Eye (tissue), 1 donor: ENCODE measurements at places on chromosomes 11 and 22.

DNA sequence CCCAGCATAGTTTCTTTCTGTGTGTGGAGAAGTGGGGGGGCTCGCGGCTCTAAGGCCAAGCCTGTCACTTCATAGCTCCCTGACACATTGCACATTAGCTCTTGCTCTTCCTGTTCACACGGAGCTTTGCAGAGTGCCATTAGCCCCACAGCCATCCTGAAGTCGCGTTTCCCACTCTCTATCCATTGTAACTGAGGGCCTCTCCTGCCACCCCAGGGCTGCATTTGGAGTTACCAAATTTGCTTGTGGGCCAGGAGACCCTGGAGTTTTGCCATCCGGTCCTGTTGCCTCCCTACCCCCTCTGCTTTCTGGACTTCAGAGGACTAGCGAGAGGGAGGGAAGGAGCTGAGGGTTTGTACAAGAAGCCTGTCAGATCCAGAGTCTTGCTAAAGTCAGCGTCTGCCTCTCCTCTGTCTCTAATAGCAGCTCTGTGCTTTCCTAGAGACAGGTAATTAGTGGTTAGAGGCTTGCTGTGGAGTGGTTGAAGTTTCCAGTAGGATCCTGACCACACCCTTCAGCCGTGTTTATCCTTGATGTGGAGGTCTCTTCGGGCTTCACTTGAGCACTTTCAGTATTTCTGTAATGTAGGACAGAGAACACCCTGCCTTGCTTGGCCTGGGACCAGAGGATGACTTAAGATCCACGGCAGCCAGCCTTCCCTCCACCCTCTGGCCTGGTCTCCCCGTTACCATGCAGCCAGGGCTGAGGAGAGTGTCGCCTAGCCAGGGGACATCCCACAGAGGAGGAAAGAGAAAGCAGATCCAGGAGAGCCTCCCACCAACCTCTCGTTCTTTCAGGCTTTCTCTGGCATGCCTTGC, 14.1 kb downstream of the DCPS start:
- peak; percentile 78 for DNase-seq

DNA sequence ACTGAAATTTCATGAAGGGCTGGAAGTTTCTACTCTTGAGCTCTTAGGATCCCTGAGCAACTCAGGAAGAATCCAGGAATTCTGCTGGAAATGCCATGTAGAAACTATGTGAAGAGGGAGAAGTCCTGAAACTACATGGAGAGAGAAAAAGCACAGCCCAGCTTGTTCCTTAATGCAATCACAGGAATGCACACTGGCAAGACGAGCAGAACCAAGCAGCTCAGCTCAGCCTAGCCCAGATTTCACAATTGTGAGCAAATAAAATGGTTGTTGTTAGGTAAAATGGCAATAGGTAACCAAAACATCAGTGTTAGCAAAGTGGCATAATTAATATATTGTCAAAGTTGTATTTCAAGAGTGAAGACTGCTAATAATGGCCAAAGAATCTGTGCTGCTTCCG, 28.1 kb downstream of the ZNF214 start:
- DNase-seq: peak; percentile 54

DNA sequence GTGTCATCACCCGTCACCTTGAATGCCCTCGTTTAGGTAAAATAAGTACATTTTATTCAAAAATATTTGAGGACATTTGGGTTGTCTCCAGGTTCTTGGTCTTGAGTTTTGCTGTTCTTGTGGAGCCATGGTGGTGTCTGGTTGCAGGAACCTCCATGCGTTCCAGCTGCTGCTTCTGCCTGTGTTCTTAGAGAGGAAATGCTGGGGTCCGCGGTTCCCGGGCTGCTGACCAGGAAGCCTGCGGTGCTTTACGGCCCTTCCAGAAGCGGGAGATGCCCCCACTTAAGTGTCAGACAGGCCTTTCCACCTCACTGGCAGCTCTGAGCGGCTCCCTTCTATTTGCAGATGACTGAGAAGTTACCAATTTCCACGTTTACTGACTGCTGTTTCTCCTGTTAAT, 66.8 kb downstream of the LRP5 start:
- DNase-seq: peak; percentile 62

DNA sequence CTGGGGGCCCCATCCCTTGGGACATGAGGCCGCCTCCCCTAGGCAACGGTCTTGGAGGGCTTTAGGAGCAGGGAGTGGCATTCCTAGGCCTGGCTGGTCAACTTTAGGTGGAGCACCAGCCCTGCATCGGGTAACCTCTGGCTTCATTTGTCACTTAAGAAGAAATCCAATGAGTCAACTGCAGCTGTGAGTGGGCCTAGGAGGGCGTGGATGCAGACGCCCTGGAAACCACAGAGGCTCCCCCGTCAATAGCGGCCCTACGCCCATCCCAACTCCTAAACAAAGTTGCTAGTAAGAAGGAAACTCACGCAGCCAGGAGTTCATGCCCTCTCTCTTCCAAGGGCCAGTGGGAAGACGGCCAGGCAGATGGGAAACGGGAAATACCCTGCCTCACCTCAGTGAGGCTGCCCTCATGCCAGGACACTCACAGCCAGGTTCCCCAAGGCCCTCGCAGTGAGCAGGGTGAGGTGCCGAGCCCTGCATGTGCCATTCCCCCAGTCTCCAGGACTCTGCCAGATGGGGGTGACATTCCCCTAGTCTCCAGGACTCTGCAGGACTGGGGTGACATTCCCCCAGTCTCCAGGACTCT, 20.8 kb downstream of the BID start:
- DNase-seq: no peak

GRCh38 chr11:97460091-97460490, 1070.3 kb downstream of the JRKL start:
- peak; percentile 5 for DNase-seq

DNA sequence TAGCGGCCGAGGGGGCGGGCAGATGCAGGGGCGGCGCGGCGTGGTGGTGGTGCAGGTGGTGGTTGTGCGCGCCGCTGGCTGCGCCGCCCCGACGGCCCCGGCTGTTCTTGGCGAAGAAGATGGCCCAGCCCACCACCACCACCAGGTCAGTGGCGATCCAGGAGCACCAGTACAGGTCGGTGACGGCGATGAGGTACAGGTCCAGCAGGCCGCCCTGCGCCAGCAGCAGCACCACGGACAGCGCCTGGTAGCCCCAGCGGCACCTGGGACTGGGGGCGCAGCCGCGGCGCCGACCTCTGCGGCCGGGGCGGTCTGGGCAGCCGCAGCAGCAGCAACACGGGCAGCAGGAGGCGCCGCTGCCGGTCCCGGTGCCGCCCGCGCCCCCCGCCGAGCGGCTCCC, 879 bp downstream of the TMEM121B start:
- DNase-seq: peak; percentile 77

GRCh38 chr22:30161051-30161469, 80.8 kb downstream of the HORMAD2 start:
- no peak for DNase-seq

DNA sequence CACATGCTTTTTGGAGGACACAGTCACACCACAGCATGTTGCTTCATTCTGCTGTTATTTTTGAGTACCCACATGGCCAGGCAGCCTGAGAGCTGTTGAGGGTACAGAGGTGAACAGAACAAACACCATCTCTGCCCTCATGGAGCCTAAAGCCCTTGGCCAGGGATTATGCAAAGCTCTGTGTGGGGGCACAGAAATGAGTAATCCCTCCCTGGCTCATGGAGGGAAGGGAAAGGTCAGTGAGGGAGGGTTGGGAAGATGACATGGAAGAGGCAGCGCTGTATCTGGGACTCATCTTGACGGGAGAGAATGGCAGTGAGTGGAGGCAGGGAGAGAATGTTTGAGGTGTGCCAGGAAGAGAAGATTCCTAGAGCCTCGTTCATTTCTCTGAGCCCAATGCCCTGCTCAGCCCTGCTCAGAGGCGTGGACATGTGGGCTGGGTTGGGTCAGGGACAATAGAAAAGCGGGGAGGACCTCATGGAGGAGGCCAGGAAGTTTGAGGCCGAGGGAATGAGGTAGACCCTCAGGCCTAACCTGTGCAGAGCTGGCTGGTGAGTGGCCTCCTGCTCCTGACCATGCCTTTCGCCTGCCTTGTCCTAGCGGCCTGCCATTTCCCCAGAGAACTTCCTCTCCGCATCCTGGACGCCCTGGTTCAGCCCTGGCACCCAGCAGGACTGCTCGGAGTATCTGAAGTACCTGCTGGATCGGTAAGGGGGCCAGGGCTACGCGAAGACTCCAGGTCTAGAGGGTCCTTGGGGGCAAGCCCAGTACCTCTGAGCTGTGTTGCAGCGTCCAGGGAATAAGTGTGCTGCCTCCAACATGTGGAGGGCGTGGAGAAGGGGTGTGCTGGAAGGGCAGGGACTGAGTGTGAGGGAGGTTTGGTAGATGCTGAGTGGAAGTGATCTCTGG, 19.8 kb downstream of the USP35 start:
- no peak for DNase-seq

- DNase-seq: peak; percentile 22
These were observed 2.1 kb downstream of the C22orf23 start for GRCh38 chr22:37951305-37951704.

DNA sequence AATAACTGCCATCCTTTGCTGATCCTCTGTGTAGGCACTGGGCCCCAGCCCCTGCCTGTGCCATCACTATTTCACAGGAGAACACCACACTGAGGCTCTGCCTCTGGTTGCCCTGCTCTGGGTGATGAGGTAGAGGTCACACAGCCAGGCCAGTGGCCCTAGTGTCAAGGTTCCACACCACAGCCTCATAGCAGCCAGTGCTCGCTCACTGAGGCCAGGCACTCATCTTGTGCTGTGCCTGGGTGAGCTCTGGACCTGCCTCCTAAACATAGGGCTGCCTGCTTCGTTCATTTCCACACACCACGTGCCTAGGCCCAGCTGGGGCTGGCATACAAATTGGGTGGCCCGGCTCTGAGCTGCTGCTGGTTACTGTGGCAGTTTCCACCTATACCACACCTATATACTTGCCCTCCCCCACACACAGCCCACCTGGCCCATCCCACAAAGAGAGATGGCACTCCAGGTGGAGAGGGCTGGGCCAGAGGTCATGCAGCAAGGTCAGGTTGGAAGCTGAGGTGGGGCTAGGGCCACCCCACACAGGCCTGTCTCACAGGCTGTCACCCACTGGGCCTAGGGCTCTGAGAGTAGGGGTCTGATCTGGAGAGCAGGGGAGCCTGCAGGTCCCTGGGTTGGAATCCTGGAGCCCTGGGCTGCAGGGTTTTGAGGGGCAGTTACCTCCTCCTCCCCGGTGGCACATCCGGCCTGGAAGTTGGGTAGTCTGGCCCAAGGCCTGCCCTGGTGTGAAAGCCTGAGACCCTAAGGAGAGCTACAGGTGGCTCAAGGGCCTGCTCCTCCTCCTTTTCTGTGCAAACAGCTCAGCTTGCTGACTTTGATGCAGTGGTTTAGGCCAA, 11.2 kb downstream of the KCNQ1OT1 start:
- DNase-seq: no peak

GRCh38 chr11:19053909-19054308, 6.6 kb downstream of the MRGPRX2 start:
- no peak for DNase-seq

DNA sequence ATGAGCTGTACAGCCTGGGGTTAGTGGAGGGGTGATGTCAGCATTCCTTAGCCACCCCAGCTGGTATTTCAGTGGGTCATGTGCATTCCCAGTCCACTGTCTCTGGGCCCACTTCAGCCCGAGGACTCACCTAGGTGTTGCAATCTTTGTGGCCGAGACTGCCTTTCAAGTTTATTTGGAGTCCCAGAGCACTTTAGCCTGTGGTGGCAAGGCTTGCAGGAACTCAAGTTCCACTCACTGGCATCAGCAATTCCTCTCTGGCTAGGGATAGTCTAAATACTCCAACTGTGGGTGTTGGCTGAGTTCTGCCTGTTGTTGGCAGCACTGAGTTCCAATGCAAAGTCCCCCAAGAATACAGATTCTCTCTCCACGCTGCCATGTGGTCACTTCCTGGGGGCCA, 191.6 kb upstream of the PGR start:
- no peak for DNase-seq

- no peak for DNase-seq
These were observed 179.6 kb upstream of the ISX start for GRCh38 chr22:34886391-34886790.

- DNase-seq: no peak
These were observed 171.3 kb downstream of the BLID start for GRCh38 chr11:121944556-121945230.

- peak; percentile 60 for DNase-seq
These were observed 395.7 kb downstream of the MN1 start for GRCh38 chr22:27405672-27406388.

DNA sequence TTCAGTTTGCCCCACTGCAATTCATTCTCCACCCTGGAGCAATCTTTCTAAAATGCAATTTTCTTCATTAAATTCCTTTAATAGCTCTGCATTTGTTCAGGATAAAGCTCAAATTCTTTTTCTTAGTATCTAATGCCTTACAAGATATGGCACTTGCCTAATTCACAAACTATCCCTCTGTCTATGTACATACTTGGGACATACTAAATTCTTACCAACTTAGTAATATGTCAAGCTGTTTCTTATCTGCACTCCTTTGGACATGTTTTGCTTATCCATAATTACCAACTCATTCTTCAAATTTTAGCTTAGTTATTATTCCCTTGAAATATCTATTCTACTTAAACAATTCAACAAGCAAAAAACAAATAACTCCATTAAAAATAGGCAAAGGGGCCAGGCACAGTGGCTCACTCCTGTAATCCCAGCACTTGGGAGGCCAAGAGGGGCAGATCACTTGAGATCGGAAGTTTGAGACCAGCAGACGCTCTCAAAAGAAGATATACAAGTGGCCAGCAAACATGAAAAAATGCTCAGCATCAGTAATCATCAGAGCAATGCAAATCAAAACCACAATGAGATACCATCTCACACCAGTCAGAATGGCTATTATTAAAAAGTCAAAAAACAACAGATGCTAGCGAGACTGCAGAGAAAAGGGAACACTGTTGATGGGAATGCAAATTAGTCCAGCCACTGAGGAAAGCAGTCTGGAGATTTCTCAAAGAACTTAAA, 96.9 kb downstream of the FAM76B start:
- no peak for DNase-seq

GRCh38 chr11:5367448-5368074, 16.1 kb upstream of the OR51M1 start:
- DNase-seq: no peak

DNA sequence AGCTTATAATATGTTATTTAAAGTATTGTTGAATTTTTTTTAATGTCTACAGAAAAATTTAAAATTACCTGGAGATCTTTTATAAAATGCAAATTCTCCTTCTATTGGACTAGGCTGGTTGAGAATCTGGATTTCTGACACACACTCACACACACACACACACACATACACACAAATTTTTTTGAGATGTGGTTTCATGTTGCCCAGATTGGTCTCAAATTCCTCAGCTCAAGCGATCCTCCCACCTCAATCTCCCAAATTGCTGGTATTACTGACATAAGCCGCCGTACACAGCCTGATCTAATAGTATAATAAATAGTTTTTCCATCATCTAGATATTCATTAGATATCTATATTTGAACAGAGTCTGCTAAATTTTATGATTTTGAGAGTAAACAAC, 4.5 kb upstream of the RFPL1 start:
- DNase-seq: no peak

- no peak for DNase-seq
These were observed 23.0 kb downstream of the YDJC start for GRCh38 chr22:21606775-21607174.

GRCh38 chr11:122597511-122597910, 58.0 kb upstream of the UBASH3B start:
- no peak for DNase-seq
